ENCODE measurements at places on chromosomes 4 and X.
A peak's percentile ranks its signal among the peaks of the same experiment; 100 is the strongest.

DNA sequence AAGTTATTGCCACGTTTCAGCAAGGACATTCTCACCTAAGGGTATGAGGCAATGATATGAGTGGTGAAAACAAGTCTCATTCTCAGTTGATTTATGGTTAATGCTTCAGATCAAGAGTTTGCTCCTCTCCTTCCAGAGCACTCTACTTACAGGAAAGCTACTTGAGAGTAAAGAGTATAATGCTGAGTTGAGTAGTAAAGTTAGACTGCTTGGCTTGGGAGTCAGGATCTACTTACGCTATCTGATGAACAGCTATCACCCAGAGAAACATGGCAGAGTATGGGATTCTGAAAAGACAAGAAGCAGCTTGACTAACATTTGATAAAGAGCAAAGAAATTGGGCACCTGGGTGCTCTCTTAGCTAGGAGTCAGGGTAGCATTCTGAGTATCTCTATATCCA lies 211.8 kb downstream of the GLUD2 start:
- H3K27me3 ChIP-seq, result no peaks in the 10 kb centered on the region
- H3K4me3 ChIP-seq, result no peak overlapping the region
- DNase-seq, result no peak
- H3K36me3 ChIP-seq, result no peaks in the 10 kb centered on the region

DNA sequence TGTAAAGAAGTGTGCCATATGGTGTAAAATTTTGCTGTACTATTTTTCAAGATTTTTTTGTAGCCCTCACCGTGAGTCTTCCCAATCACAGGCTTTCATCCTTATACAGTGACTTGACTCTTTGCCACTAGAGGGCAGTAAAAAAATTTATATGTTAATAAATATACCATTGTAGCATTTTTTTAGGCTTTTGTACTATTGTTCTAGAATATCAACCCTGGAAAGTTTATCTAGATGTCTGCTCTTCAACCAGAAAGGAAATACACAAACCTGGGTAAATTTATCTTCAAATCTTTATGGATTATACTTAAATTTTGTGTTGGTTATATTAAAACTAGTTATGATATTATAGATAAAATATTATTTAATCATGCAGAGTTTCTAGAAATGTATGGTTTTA lies 235.3 kb downstream of the TENM3 start:
- no peaks in the 10 kb centered on the region for H3K36me3 ChIP-seq
- H3K27me3 ChIP-seq, result no peaks in the 10 kb centered on the region
- no peak overlapping the region for H3K4me3 ChIP-seq
- H3K27ac ChIP-seq, result no peak overlapping the region

DNA sequence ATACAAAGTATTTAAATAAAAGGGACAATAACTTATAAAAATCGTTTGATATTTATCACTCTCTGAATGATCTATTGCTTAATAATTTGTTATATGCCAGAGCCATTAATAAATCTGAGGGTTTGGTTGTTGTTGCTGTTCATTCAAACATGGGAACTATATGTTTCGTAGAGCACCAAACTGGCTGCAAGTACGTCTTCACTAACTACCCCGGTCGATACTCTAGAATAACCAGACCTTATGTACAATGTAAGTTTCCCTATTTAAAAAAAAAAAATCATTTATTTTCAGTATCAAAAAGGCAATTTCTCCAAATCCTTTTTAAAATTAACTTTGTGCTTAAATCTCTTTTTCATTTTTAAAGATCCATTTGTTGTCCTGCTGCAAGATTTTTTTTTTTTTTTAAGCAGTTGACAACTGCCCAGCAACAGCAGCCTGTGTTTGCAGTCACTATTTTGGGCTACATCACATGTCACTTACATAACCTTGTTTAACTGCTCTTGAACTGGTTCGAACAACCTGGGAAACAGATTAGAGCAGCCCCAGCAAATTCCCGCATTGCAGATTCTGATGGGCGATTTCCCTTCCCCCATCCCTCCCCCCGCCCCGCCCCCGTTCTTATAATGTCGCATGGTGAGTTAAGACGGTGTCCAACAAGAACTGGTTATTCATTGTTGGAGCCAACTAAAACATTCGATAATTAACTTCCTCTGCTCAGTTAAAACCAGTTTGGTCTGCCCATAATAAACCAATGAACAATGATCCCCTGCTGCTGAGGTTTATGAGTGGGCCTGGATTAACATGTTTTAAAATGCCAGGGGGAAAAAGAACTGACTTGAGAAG lies 238.9 kb downstream of the NR3C2 start:
- no peak overlapping the region for H3K4me3 ChIP-seq
- H3K4me1 ChIP-seq, result no peaks in the 10 kb centered on the region
- no peaks in the 10 kb centered on the region for H3K27me3 ChIP-seq
- no peak for DNase-seq

DNA sequence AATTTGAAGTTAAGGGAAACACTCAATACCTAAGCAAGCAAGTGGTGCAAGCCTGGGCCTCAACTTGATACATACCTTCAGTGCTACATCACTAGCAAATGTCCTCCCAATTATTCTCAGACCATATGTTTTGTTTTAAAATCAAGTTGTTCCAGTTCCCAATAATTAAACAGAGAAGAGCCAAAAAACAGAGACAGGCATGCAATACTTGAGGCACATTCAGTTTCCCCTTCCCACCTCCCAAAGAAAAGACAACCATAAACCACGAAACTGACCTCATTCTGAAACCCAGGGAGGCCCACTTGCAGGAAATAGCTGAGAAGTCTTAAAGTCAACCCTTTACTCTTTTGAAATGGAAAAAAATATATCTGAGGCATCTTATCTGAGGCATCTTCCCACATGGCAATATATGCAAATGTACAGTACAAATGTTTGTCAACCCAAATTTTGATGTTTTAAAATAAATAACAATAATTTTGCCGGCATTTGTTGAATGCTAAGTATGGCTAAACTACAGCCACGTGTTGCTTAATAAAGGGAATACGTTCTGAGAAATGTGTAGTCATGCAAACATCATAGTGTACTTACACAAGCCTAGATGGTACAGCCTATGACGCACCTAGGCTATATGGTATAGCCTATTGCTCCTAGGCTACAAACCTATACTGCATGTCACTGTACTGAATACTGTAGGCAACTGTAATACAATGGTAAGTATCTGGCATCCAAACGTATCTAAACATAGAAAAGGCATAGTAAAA lies 147.5 kb downstream of the TSPAN5 start:
- peak; percentile 43 for DNase-seq
- H3K27me3 ChIP-seq, result no peaks in the 10 kb centered on the region

- no peaks in the 10 kb centered on the region for H3K4me1 ChIP-seq
- no peaks in the 10 kb centered on the region for H3K27me3 ChIP-seq
Measured at GRCh38 chr4:78951862-78952472, 12.7 kb upstream of the PAQR3 start.

GRCh38 chr4:139297001-139297410 lies 4.3 kb upstream of the NAA15 start:
- H3K27ac ChIP-seq, result peak overlapping the region; percentile 22
- H3K36me3 ChIP-seq, result no peaks in the 10 kb centered on the region
- peak; percentile 69 for DNase-seq
- no peaks in the 10 kb centered on the region for H3K27me3 ChIP-seq
- no peak overlapping the region for H3K4me3 ChIP-seq

GRCh38 chr4:4289597-4289940 lies 385 bp downstream of the LYAR start:
- peaks cover 8% of the 10 kb centered on the region for H3K36me3 ChIP-seq
- peak; percentile 15 for DNase-seq
- no peaks in the 10 kb centered on the region for H3K27me3 ChIP-seq
- peak overlapping the region; percentile 78 for H3K4me3 ChIP-seq
- H3K27ac ChIP-seq, result peak overlapping the region; percentile 39
- H3K4me1 ChIP-seq, result peaks cover 10% of the 10 kb centered on the region

DNA sequence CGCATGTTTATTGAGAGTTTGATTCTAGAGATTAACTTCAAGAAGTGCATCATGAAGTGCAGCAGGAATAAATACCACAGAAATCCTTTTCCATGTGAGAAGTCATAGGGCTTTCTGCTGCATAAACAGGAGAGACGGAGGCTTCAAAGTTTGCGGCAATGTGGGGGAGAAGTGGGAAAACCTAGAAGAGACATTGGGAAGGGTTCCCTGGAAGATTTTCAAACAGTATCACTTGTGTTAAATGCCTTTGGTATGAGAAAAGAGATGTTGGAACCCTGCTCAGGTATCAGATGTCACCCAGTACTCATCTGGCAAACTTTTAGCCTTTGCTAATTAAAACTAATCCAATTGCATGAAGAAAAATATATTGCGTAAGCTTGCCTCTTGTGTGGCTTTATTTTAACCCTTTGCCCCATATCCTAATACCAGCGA lies 15.4 kb downstream of the NHS start:
- H3K4me3 ChIP-seq, result no peak overlapping the region
- no peak for DNase-seq
- H3K36me3 ChIP-seq, result no peaks in the 10 kb centered on the region
- no peak overlapping the region for H3K27ac ChIP-seq

- no peak overlapping the region for H3K27ac ChIP-seq
- H3K4me1 ChIP-seq, result no peaks in the 10 kb centered on the region
- no peaks in the 10 kb centered on the region for H3K27me3 ChIP-seq
Measured at GRCh38 chr4:149549911-149550310, 265.7 kb downstream of the IQCM start.

- H3K27ac ChIP-seq, result no peak overlapping the region
- H3K4me1 ChIP-seq, result no peaks in the 10 kb centered on the region
- no peaks in the 10 kb centered on the region for H3K27me3 ChIP-seq
- DNase-seq, result no peak
- no peak overlapping the region for H3K4me3 ChIP-seq
Measured at GRCh38 chr4:106795326-106795725, 240.8 kb downstream of the DKK2 start.

GRCh38 chrX:23623797-23624196 lies 43.5 kb upstream of the PRDX4 start:
- no peak overlapping the region for H3K27ac ChIP-seq
- no peak overlapping the region for H3K4me3 ChIP-seq
- H3K36me3 ChIP-seq, result no peaks in the 10 kb centered on the region
- H3K4me1 ChIP-seq, result no peaks in the 10 kb centered on the region
- no peak for DNase-seq
- H3K27me3 ChIP-seq, result no peaks in the 10 kb centered on the region

DNA sequence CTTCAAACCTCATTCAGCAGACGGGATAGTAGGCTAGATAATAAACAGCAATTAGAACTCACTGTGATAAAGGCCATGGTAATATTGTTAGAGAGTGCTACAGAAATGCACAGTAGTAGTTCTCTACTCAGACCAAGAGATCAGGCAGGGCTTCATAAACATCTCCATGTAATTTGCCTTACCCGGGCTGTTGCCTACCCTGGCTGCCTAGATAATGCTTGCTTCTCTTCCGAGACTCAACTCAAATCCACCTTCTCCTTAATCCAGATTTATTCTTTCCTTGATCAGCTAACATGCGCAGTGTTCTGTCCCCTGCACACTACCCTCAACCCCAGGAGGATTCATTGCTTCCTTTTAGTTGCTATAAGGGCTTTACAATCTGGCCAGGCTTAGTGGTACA lies 21.8 kb downstream of the ANK2 start:
- H3K27ac ChIP-seq, result no peak overlapping the region
- H3K36me3 ChIP-seq, result no peaks in the 10 kb centered on the region
- DNase-seq, result no peak
- no peaks in the 10 kb centered on the region for H3K27me3 ChIP-seq
- H3K4me3 ChIP-seq, result no peak overlapping the region
- H3K4me1 ChIP-seq, result no peaks in the 10 kb centered on the region

GRCh38 chr4:54016504-54016903 lies 47.9 kb downstream of the CHIC2 start:
- no peaks in the 10 kb centered on the region for H3K27me3 ChIP-seq
- no peaks in the 10 kb centered on the region for H3K4me1 ChIP-seq
- DNase-seq, result no peak
- no peak overlapping the region for H3K4me3 ChIP-seq
- no peak overlapping the region for H3K27ac ChIP-seq

- H3K27me3 ChIP-seq, result no peaks in the 10 kb centered on the region
- H3K27ac ChIP-seq, result no peak overlapping the region
- DNase-seq, result no peak
Measured at GRCh38 chr4:67593741-67594175, 35.2 kb downstream of the STAP1 start.

DNA sequence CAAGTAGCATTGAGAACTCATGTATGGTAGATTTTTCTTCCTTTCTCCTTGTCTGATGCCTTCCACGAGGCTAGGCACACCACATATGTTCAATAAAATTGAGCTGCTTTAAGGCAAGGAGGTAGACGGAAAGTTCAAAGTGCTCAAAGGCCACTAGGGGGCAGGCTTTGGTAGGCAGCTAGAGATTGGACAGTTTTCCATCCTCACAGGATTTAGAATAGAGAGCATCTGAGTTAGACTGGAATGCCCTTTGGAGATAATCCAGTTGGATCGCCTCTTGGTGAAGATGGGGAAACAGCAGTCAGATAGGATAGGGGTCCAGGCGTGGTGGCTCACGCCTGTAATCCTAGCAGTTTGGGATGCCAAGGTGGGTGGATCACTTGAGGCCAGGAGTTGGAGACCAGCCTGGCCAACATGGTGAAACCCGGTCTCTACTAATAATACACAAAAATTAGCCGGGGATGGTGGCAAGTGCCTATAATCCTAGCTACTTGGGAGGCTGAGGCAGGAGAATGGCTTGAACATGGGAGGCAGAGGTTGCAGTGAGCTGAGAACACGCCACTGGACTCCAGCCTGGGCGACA lies 30.4 kb downstream of the ELF4 start:
- H3K27me3 ChIP-seq, result no peaks in the 10 kb centered on the region
- peak; percentile 58 for DNase-seq
- no peaks in the 10 kb centered on the region for H3K36me3 ChIP-seq
- no peak overlapping the region for H3K4me3 ChIP-seq
- no peak overlapping the region for H3K27ac ChIP-seq

- peaks cover 5% of the 10 kb centered on the region for H3K4me1 ChIP-seq
- no peak overlapping the region for H3K27ac ChIP-seq
- no peak overlapping the region for H3K4me3 ChIP-seq
- H3K27me3 ChIP-seq, result no peaks in the 10 kb centered on the region
Measured at GRCh38 chrX:155841232-155841631, 39.9 kb upstream of the VAMP7 start.

- no peaks in the 10 kb centered on the region for H3K27me3 ChIP-seq
- no peak for DNase-seq
- H3K4me1 ChIP-seq, result no peaks in the 10 kb centered on the region
- no peaks in the 10 kb centered on the region for H3K36me3 ChIP-seq
- no peak overlapping the region for H3K4me3 ChIP-seq
Measured at GRCh38 chr4:164210377-164210776, 543.6 kb upstream of the SMIM31 start.
